ENCODE measurements at places on chromosomes 2 and 18. TPM values are rescaled to one million over a fixed set of nuclear protein-coding genes. Genes with fewer than 3 reads are reported as not detected.

GRCh38 chr18:56983275-56983992, 163.5 kb upstream of the BOD1L2 start:
- no peak for DNase-seq
- no peak overlapping the region for H3K27ac ChIP-seq
- peaks cover 2% of the 10 kb centered on the region for H3K36me3 ChIP-seq
- no peaks in the 10 kb centered on the region for H3K27me3 ChIP-seq
- no peak overlapping the region for H3K4me3 ChIP-seq

GRCh38 chr18:48310353-48310752, 98.8 kb downstream of the ZBTB7C start:
- H3K4me1 ChIP-seq: no peaks in the 10 kb centered on the region
- H3K27me3 ChIP-seq: peaks cover 6% of the 10 kb centered on the region
- DNase-seq: no peak
- H3K36me3 ChIP-seq: no peaks in the 10 kb centered on the region

DNA sequence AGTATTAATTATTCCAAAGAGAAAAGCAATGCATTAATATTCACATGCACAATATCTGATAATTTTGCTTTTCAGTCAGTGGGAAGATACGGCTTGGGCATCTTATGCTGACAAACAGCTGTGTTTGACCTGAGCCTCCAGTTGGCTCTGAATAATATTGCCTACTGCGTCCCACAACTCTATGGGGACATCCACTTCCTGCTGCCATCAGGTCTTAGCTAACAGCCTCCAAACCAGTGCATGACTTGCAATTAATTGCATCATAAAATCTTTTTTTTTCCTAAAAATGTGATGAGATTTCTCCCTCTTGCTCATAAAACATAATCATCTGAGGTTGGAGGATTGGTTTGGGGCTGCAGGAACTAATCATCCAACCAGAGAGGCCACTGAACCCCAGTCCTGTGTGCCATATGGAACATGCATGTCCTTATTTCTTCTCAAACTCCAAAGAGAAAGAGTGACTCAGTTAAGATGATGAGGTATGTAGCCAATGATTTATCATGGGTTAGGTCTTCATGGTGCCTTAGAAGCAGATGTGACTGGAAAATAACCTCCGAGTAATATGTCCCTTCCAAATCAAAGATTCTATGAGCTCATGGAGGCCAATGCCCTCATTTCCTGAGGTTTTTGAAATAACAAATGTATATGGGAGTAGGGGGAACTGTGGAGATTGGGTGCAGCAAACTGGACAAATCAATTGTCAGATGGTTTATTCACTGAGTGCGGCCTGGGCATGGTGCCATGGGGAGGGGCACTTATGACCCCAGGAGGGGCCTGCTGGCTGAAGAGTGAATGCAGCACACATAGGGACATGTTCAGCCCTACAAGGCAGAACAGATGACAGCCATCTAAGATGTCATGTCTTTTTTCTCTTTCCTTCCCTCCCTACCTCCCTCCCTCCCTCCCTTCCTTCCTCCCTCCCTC, 39.4 kb downstream of the EDAR start:
- H3K4me3 ChIP-seq: no peak overlapping the region
- DNase-seq: no peak
- H3K4me1 ChIP-seq: no peaks in the 10 kb centered on the region

DNA sequence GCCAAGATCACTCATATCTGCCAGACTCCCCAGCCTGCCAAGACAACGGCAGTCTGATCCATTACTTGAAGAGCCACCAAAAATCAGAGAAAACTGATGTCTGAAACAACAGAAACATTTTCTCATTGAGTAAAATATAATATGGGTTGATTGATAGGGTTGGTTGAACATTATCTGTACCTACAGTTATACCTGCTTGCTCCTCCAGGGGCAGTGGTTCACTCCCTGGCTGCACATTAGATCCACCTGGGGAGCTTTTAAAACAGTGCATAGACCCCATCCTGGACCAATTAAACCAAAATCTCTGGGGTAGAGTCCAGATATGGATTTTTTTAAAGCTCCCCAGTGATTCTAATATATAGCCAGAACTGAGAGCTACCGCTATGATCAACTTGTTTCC, 43.6 kb upstream of the SLC14A2 start:
- H3K27me3 ChIP-seq: peaks cover 3% of the 10 kb centered on the region
- H3K4me1 ChIP-seq: no peaks in the 10 kb centered on the region

GRCh38 chr2:101679801-101680487, 17.6 kb upstream of the MAP4K4 start:
- no peaks in the 10 kb centered on the region for H3K36me3 ChIP-seq
- no peak overlapping the region for H3K27ac ChIP-seq
- peaks cover 5% of the 10 kb centered on the region for H3K4me1 ChIP-seq
- DNase-seq: no peak
- H3K27me3 ChIP-seq: no peaks in the 10 kb centered on the region
- H3K4me3 ChIP-seq: no peak overlapping the region

Gene MTHFD2
- 129 TPM for total RNA-seq

Gene HMSD
- 1.0 TPM for total RNA-seq

Gene UGT1A6
- not detected for total RNA-seq

Measured in activated CD4-positive, alpha-beta T cell treated with anti-CD3 and anti-CD28 coated beads, Interleukin-2, amount 10 ng/mL, durations not matched to agents 7 days and 5 days (primary cell).